ENCODE measurements at places on chromosomes 2 and 18. TPM values are rescaled to one million over a fixed set of nuclear protein-coding genes. Genes with fewer than 3 reads are reported as not detected.
A peak's percentile ranks its signal among the peaks of the same experiment; 100 is the strongest.

Gene TAF4B
- total RNA-seq: 2.1 TPM

Gene DYNAP
- total RNA-seq: not detected

Gene CFAP65
- 0.93 TPM for total RNA-seq

Gene SP5
- total RNA-seq: 3.5 TPM

Gene GALR1
- not detected for total RNA-seq

Gene ESPNL
- total RNA-seq: 0.40 TPM

Gene RRM2
- 203 TPM for total RNA-seq

Gene MC4R
- 0.19 TPM for total RNA-seq

Gene PCARE
- not detected for total RNA-seq

Gene TRIM43
- total RNA-seq: not detected

Gene TUBB6
- total RNA-seq: 81.8 TPM

Gene FOXI3
- 0.12 TPM for total RNA-seq

DNA sequence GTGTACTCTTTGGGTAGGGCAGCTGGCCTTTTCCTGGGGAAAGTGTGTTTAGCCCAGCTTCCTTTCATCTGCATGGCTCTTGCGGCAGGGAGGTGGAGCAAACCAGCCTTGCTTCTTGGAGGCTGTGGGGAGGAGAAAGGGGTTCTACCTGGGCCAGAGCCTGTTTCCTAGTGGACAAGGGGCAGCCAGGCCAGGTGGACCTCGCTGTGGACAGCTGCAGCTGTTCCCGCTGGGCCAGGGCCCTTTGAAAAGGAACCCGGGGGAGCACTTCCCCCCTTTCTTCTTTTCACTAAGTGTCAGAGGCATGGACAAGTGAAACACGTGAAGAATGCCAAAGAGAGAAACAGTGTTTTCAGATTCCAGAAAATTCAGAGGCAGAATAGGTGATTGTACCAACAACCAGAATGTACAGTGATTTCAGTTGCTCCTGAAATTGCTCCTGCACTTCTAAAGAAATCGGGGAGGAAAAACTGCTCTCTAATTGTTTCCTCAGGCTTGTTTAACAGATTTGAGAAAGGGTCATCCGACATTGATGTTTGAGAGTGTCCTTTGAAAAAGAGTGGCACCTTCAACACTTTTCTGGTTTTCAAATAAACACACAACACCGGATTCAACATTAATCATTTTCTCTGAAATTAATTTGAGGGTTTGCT, 3.9 kb downstream of the GLI2 start:
- DNase-seq: no peak

- DNase-seq: no peak
These were observed 805 bp downstream of the CIDEA start for GRCh38 chr18:12254820-12255511.

DNA sequence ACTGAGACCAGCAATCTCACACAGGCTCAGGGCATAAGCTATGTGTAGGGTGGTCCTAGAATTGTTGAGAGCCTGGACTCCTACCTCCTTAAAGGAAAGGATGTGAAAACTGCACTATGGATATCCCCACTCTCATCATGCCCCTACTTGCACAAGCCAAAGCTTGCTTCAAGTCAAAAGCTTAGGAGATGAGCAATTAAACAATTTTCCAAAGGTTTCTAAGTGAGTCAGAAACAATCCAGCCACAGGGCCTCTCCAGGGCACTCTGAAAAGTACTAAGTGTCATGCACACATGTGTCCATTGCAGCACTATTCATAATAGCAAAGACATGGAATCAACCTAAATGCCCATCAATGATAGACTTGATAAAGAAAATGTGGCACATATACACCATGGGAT, 215.4 kb downstream of the AFF3 start:
- DNase-seq: no peak

GRCh38 chr2:172052000-172052983, 33.0 kb upstream of the DLX1 start:
- DNase-seq: no peak

DNA sequence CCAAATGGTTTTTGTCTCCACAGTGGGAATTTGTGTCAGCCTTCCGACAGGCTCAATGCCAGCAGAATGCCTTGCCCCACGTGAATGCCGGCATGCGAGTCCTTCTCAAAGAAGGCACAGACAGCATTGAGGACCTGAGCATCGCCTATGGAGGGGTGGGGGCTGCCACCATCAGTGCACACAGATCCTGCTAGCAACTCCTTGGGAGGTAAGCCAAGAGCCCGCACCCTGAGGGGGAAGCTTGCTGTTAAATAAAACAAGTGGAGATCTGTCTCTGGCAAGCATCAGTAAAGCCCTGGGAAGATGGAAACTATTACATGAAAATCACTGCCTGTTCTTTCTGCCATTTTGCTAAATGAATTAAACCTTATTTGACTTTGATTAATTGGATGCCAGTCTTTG, 67.5 kb upstream of the BZW1 start:
- no peak for DNase-seq

DNA sequence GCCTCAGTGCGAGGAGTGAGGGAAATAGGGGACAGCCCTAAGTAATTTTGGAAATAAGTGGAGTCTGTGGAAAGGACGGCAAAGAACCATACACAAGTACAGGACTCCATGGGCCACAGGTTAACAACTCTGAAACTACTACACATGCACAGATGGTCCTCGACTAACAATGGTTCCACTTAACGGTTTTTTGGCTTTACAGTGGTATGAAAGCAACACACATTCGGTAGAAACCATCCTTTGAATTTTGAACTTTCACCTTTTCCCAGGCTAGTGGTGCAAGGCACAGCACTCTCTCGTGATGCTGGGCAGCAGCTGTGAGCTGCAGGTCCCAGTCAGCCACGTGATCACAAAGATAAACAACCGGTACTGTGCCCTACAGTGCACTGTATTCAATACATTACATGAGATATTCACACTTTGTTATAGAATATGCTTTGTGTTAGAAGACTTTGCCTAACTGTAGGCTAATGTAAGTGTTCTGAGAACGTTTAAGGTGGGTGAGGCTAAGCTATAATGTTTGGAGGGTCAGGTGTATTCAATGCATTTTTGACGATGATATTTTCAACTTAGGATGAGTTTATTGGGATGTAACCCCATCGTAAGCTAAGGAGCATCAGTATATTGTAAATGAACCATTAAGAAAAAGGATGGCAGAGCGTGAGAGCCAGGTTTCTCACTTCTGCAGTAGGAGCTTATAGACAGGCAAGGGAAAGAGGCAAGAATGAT, 44.6 kb downstream of the TBC1D8 start:
- DNase-seq: no peak

DNA sequence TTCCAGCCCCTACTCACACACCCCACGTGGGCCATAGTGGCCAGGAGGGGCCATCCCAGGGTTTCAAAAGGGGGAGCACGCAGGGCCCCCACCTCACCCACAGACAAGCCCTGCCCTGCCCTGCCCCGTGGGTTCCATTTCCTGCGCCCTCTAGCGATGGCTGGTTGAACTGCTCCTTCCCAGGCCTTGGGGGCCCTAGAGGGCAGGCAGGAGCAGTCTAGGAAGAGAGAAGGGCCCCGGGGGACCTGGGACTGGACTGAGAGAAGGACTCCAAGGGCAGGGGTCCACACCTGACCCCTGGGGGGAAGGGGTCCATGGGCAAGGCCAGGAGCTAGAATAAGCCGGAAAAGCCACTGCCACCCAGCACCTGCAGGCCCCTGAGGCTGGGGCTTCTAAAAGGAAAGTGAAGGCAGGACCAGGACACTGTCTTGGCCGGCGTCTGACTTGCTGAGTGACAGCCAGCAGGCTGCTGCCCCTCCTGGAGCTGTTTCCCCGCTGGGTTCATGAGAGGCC, 10.1 kb downstream of the CYP26B1 start:
- DNase-seq: peak; percentile 87

DNA sequence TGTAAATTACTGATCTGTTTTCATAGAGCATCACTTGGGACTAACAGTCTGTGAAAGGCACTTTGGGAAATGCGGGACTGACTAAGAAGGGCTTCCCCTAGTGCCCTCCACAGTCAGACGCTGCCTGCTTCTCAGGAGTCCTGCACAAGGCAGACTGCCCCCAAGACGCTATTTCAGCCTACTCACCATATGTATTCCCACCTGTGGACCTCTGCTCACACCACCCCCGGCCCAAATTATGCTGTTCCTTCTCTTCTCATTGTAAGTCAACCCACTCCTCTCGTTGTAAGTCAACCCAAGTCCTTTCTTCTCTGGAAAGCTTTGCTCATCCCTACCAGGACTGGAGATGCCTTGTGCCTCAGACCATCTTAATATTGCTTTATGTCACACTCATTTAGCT, 175.3 kb downstream of the GFPT1 start:
- no peak for DNase-seq

- no peak for DNase-seq
These were observed 93.1 kb downstream of the CABLES1 start for GRCh38 chr18:23228102-23229061.

GRCh38 chr2:55311444-55311870, 42.4 kb upstream of the MTIF2 start:
- DNase-seq: no peak

- no peak for DNase-seq
These were observed 110.5 kb downstream of the GATA6 start for GRCh38 chr18:22279741-22280452.

- no peak for DNase-seq
These were observed 3.1 kb upstream of the ABCB11 start for GRCh38 chr2:169034256-169034655.

GRCh38 chr2:174744111-174744510, 20.2 kb downstream of the CHRNA1 start:
- no peak for DNase-seq

DNA sequence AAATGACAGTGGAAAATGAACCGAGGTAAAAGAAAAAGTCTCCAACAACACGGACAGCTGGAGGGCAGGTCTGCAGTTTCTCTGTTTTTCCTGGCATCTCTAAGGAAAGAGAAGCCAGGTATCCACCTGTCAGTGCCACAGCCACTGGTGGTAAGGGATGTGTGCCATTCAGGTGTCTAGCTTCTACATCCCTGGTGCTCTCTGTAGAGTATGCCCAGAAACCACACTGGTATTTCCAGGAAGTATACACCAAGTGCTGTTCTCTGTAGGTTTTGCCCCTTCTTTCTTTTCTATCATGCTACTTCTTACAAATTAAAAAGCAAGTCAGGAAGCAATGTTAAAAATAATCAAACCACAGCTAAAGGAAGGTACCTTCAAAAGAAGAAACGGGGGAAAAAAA, 7.6 kb upstream of the AGFG1 start:
- no peak for DNase-seq

DNA sequence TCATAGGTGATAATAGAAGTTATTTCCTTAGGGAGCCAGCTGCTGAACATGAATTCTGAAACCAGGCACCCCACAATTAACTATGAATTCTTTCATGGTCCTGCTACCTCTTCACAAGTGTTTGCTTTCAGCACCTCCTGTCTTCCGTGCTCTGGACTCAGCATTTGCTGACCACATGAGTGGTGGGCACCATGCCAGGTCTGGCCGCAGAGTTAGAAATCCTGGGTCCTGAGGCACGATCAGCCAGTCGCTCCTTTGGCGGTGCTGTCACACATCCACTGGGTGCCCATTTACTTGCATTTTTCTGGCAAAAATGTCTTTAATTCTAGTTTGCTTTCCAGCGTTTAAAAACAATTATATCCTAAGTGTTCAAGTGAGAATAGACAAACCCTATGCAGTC, 196.4 kb upstream of the PXDN start:
- no peak for DNase-seq

DNA sequence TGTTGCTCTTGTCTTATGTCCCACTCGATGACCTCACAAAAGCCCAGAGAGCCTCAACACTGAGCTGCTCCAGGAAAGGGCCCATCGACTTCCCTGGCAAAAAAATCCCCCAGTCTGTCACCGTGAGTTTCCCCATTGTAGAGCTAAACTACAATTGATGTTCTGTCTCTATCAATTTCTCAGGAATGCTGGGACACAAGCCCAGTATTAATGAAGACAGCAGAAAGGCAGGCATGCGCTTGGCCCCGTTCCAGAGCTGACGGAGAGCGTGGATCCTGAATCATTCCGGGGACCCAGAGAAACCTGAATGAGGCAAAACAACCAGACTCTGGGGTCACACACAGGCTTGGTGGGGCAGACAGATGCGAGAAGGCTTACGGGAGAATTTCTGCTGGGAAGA, 146.9 kb downstream of the TTC32 start:
- DNase-seq: no peak

GRCh38 chr2:240909216-240909974, 3.3 kb downstream of the CROCC2 start:
- DNase-seq: no peak

GRCh38 chr2:237885931-237886684, 26.7 kb downstream of the RAMP1 start:
- no peak for DNase-seq

DNA sequence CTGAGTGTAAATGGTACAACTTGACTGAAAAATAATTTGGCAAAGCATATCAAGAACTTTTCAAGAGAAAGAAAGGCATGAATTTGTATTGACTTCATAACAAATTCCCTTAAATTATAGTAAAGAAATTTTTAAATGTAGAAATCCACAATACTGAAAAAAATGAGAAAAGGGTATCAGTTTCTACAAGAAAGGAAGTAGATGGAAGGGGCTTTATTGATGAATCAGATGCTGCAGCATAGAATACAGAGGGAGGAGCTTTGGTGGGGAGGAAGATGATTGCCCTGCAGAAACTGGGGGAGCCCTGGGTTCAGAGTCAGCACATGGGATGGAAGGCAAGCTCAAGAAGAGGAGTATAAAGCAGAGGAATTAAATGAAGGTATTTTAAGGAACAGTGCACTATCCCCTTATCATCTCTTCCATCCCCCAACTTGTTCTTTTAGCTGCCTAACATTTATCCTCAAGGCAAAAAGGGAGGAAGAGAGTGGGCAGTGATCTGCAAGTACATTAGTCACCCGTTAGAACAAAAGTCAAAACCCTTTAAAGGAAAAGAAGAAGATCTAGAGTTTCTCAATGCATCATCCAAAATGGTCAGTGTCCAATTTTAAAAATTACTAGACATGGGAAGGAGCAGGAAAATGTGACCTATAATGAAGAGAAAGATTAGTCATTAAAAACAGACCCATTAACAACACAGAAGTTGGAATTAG, 77.7 kb downstream of the KCTD18 start:
- no peak for DNase-seq

GRCh38 chr2:80489717-80490116, 185.2 kb upstream of the LRRTM1 start:
- no peak for DNase-seq

- DNase-seq: no peak
These were observed 129.3 kb upstream of the EPAS1 start for GRCh38 chr2:46167924-46168323.

Measured in neural crest cell (in vitro differentiated cells).